ENCODE measurements at places on chromosomes 4 and X.

- DNase-seq, result no peak
Measured at GRCh38 chrX:132748909-132749308, 209.5 kb downstream of the HS6ST2 start.

DNA sequence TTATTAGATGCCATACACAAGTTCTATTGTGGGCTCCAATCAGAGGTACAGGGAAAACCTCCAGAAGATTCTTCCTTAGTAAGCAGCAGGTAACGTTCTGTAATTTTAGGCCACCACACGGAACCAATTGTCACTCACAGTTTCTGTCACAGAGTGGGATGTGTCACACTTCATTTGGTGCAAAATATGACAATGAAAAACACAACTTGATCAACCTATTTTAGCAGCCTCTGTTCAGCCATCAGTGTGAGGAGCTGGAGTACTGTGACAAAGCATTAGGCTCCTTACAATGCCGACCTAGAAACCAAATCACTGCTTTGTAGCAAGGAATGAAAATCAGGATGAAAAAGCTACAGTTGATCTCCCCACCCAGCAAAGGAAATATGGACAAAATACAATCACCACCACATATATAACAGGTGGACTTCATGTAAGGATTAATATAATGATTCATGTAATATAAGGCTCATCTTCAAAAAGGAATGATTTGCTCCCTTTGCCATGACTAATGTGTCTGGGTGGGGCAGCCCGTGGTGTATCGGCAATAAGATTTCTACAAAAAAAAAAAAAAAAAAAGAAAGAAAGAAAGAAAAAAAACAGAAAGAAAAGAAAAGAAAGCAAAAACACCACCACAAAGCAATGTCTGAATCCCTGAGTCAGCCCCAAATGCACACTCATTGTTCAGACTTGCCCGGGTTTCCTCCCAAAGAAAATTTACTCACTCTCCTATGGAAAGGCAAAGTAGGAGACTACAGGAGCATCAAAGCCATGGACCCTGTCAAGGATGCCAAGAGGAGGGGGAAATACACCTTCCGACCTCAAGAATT lies 36.0 kb downstream of the SLC9A7 start:
- no peak for DNase-seq

GRCh38 chr4:184695178-184695896 lies 38.6 kb downstream of the CENPU start:
- DNase-seq, result no peak

- no peak for DNase-seq
Measured at GRCh38 chr4:128163177-128164117, 102.3 kb downstream of the LARP1B start.

DNA sequence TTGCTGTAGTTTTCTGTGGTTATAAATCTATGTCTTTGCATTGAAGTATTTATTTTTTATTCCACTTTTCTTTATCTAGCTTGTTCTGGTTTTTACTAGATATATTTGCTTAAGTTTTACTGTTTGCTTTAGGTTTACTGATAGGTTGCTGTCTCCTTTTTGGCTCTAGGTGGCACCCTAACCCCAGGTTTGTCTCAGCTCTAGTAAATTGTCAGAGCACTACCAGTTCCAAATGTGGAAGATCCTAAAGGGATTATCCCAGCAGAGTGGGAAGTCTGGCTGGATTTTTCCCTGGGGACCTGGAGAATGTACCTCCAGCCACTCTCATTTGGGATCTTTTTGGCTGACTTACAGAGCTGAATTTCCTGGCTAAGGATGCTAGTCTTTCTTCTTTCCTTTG lies 106.1 kb downstream of the PBDC1 start:
- peak; percentile 64 for DNase-seq

DNA sequence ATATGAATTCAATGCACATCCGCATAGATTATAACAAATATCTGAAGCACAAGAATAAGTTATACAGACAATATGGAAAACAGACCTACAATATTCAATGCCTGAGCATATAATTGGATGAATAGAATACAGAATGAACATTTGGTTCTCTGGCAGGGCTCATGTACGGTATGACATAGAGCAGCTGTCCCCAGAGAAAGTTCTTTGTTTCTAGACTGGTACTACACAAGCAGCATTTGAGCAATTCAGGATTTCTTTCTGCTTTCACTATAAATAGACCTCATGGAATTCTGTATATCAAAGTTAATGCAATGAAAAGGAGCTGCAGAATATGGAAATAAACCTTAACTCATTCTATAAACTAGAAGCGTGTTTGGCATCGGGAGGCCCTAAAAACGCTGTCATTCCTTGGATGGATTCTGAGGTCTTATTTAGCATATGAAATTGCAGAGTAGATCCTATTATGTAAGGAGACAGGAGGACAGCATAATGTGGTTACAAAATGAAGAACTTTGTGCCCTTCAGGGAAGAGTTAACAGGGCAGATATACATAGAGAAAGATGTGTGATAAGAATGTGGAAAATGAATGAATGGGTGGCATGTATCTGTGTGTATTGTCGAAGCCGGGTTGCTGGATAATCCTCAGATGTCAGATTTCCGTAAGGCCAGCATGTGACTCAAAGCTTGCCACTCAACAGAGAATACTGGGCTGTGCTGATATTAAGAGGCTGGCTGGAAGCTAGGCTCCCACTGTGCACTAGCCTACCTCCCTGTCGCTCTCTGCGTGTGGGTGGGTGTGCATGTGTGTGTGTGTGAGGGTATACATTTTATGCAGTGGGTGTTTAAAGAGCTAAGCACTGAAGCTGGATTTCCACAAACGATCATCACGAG lies 103.3 kb upstream of the SLC4A4 start:
- DNase-seq, result no peak

- no peak for DNase-seq
Measured at GRCh38 chrX:38109042-38109898, 102.9 kb downstream of the SYTL5 start.

- no peak for DNase-seq
Measured at GRCh38 chr4:95087657-95088455, 330.1 kb downstream of the BMPR1B start.

GRCh38 chrX:69321006-69321655 lies 155.9 kb upstream of the PJA1 start:
- no peak for DNase-seq

DNA sequence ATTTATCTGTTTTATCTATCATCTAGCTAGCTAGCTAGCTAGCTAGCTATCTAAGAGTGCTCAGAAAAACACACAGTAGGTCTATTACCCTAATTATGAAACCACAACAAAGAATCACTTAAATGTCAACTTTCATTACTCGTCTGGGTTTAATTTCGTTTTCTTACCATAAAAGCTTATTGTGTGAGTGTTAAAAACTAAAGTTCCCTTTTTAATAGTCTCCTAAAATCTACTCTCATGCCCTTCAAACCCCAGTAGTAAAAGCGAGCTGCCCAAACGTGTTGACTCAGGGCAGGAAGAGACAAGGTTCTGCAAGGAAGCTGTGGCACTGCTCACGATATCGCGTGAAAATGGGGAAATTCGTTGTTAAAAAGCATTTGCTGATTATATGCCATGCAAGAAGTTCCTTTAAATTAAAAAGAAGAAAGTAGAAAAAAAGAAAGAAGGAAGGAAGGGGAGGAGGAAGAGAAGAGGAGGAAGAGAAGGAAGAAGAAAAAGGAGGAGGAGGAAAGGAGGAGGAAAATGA lies 595 bp downstream of the MBNL3 start:
- DNase-seq, result no peak

DNA sequence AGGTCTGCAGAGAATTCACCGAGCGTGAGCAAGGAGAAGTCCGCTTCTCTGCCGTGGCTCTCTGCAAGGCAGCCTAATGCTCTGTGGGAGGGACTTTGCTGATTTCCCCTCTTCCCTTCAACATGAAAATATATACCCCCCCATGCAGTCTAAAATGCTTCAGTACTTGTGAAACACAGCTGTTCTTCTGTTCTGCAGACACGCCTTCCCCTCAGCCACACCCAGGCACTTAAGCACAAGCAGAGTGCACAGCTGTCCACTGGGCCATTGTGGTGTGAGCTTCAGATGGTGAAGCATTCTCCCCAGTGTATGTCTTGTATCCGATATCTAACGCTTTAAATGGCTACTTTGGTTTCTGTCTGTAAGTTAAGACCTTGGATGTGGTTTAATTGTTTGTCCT lies 11.3 kb downstream of the UCHL1 start:
- DNase-seq, result peak; percentile 35

GRCh38 chr4:140090215-140090731 lies 63.7 kb downstream of the MAML3 start:
- no peak for DNase-seq

GRCh38 chrX:118718737-118719136 lies 8.7 kb upstream of the IL13RA1 start:
- no peak for DNase-seq

DNA sequence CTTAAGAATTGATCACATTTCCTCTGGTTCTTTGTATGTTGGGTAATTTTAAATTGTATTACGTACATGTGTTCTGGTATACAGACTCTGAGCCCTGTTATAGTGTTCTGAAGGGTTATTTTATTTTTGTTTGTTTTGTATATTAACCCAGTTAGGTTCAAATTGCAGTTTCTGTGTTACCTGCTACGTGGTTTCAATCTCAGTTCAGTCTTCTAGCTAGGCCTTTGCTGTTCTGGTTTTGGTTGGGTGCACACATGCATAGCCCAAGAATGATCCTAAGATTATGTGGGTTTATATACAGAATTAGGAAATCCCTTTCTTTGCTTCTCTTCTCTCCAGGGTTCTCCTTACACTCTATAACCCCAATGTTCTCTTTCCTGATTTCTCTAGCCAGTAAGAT lies 161.0 kb downstream of the PPP1R2C start:
- DNase-seq, result no peak

DNA sequence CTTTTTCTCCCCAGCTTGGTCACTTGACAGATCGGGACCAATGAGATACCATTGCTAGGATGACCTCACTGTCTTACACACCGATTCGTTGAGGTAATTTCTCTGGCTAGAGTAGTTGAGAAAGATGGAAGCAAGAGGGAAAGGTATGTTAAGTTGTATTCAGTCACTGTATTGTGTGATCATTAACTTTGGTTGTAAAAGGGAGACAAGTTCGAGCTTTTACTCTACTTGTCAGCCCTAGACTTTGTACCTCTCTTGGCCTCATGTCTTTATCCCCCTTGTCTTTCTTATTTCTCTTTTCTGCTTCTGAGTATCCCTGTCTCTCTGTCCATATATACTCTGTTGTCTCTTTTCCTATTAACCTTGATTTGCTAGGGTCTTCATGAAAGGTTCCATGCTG lies 15.5 kb downstream of the FMR1 start:
- no peak for DNase-seq

- DNase-seq, result no peak
Measured at GRCh38 chr4:106273831-106274230, 42.2 kb downstream of the TBCK start.

DNA sequence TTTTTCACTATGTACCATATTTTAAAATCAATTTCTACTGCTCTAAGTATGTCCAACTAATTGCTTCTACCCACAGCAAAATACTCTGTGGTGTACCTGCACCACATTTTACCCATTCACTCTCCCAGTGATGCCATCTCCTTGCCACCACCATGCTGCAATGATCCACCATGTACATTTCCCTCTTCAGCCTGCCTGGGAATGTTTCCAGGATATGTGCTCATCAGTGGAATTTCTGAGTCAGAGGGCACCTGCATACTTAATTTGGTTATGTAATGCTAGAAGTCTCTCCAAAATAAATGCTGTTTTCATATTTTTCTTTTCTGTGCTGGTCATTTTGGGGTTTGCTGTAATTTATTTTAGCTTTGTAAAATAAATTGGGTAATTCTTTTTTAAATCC lies 33.2 kb upstream of the OCIAD2 start:
- DNase-seq, result peak; percentile 24

DNA sequence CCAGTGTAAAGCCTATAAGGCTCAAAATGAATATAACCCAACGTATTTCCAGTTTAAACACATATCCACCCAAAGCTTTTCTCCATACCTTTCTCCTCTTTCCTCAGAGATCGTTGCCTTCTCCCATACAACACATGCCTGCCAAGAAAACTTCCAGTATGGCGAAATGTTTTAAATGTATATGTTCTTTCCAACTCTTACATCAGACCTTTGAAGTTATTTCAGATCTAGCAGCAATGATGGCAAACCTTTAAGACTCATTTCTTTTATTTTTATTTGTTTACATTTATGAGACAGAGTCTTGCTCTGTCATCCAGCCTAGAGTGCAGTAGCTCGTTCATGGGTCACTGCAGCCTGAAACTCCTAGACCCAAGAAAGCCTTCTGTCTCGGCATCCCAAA lies 265.4 kb downstream of the BMPR1B start:
- no peak for DNase-seq

DNA sequence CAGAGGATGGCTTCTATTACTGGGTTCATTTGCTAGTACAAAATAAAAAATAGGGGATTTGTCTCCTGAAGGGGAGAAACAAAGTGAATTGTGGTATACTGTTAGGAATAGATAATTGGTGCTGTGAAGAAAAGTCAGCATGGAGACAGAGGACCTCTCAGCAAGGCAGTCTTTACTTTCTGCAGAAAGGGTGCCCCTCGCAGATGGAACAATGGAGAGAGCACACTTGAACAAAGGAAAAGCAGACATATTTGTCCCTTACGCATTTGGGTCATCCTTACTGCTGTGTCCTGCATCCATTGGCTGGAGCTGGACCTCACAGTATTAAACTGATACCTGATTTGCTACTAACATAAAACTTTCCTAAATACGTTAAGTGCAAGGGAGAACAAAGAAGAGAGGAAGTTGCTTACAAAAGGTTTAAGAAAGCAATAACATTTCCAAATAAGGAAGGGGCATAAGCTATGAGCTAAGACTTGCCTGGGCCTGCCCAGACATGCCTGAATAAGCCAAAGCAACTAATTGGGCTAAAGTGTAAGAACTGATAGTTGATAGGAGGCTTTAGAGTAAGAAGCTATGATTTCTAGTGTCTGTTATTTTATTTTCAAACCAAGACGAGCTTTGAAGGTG lies 83.8 kb downstream of the CCKAR start:
- DNase-seq, result no peak

DNA sequence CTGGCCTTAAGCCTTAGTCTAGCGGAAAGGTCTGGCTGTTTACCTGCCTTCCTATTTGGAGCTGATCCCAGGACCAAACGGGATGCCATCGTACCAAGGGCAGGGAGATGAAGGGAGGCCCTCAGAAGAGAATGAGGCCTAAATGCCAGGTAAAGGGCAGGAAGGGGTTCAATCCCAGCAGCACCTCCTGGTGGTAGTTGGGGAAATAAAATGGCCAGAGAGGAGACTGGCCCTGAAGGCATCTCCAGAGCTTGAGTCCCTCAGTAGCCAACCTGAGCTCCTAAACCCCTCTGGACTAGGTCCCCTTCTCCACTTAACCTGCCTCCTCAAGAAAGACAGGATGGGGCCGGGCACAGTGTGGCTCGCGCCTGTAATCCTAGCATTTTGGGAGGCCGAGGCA lies 53.7 kb downstream of the KDM5C start:
- DNase-seq, result no peak

- DNase-seq, result peak; percentile 52
Measured at GRCh38 chr4:84319124-84319523, 180.0 kb downstream of the NKX6-1 start.

GRCh38 chr4:48752246-48752645 lies 27.8 kb downstream of the FRYL start:
- DNase-seq, result no peak

- no peak for DNase-seq
Measured at GRCh38 chr4:186904101-186904500, 180.4 kb upstream of the FAT1 start.

Measured in femur (tissue), 1 donor.